Pancreas (tissue), 10 donors: ENCODE measurements at places on chromosomes 4 and X.
A peak's percentile ranks its signal among the peaks of the same experiment; 100 is the strongest.

- peak; percentile 48 for DNase-seq
Measured at GRCh38 chr4:3630598-3631543, 98.6 kb upstream of the LRPAP1 start.

DNA sequence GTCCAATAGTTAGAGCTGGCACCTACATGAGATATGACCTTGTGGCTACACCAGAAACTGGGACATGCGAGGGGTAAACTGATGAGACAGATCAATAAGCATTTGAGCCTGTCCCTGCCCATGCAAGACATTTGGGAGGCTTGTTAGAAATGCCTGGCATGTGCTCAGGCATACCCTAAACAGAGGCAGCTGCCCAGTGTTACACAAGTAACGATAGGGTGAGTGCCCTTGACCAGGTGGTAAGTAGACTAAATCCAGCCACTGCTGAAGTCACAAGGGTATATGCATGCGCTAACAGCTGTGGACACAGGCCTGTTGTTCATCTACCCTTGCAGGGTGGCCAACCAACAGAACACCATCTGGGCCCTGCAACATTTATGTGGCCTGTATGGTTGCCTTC, 56.1 kb upstream of the CCDC149 start:
- DNase-seq = no peak

DNA sequence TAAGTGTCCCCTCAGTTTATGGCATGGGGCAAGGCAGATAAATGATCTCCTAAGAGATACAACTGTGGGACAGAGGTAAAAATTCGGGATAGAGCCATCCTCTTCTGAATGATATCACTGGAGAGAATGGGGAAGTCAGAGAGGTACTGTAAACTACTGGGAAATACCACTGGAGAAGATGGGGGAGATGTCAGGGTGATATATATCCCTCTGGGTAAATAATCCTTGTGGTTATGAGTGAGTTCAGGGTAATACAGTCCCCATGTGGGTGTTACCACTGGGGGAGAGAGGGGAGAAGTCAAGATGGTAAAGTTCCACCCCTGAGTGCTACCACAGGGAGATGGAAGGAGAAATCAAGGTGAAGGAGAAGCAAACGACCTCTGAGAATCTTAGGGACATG, 63.9 kb upstream of the ZNF81 start:
- DNase-seq = no peak

DNA sequence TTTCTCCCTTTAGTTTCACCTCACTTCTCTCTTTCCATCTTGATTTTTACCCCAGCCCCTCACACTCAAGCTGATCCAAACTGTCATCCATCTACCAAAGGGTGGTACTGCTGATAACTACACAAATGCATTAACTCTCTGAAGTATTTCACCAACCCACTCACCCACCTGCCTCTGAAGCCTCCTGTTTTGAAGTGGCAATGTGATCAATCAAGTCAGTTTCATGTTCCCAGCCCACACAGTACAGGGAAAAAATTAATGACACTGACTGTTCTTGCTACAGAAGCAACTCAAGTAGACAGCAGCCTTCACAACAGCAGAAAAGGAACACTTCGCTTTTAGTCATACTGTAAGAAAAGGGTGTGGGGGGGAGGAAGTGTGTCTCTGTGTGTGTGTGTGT, 183.0 kb upstream of the NOCT start:
- no peak for DNase-seq

DNA sequence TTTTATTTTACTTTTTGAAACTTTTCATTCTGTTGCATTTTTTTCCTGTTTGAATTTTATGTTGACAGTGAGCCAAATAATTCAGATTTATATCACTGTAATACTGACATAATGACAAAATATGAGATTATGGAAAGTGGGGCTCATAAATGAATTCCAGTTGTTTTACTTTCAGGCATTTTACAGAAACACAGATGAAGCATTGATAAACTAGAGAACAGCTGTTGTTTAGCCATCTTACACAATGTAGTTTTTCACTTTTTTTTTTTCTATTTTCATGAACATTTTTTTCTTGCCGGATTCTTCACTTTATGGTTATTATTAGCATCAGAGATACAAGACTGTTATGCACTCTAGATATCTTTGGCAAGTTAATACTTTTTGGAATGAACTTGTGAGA, 91.7 kb upstream of the PAQR3 start:
- DNase-seq = no peak

- no peak for DNase-seq
Measured at GRCh38 chr4:7815562-7815961, 124.1 kb downstream of the AFAP1 start.

DNA sequence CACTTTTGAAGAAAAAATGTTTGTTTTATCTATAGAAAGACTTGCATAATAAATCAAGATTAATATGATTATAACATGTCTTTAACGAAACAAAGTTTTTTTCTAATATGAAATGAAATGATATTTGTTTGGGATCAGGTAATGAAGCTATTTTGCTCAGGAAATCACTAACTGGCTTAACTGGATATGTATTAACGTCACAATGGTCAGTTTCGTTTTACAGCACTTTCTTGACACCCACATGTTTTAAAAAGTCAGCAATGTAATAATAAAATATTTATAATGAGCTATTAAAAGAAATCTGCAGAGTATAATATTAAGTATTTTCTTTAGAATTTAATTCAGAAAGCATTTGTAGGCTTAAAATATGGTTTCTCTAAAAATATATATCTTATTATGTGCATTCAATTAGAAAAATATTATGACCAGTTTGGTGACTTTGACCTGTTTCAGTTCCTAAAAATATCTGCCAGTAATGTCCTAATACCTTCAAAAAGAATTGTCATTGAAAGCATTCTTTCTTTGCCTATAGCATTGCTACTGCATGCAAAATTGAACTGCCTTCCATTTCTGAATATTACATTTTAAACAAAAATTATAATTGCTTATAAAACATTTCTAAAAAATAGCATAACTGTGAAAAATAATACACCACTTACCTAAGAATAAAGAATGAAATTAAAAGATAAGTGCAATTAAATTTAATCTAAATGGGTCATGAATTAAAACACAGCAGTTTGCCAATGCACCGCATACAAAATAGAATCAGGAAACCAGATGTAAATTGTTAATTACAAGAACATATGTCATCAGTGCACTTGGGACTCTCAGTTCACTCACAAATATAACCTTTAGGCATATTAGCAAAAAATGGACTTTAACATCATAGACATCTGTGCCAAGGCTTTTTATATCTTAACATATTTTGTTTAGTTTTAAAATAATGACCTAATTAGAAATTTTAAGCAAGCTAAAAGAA, 31.6 kb downstream of the TIGD2 start:
- DNase-seq = no peak

- no peak for DNase-seq
Measured at GRCh38 chr4:143156853-143157252, 27.9 kb upstream of the USP38 start.

DNA sequence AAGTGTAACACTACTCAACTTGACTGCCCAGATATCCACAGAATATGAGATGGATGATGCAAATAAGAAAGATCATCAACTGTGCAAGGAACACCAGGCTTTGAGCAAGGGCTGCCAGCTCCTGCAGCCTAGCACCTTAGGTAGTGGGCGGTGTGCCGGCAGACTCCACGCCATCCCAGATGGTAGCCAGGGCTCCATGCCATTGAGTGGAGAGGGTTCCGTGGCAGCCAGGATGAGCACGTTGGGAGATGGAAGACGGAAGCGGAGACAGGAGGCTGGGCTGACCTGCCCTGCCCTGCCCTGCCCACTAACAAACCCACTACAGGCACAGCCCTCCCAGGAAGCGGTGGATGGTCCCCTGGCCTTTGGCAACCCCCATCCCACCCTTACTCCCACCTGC, 51.9 kb downstream of the TMPRSS11F start:
- DNase-seq = no peak

DNA sequence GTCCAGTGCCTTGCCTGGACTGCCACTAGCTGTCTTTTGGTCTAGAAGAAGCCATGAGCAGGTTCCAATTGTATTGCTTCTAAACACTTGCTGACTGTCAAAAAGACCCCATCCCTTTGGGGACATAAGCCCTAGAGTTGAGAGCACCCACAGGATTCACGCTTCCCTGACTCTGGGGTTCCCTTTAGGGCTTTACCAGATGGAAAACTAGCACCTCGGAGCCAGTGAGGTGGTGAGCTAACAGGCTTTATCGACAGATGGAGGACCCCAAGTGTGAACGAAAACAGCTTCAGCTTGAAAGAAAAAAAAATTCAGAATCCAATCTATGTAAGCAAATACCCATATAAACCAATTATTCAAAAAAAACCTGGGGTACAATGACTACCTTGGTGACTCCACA, 90.8 kb downstream of the NAA11 start:
- no peak for DNase-seq

DNA sequence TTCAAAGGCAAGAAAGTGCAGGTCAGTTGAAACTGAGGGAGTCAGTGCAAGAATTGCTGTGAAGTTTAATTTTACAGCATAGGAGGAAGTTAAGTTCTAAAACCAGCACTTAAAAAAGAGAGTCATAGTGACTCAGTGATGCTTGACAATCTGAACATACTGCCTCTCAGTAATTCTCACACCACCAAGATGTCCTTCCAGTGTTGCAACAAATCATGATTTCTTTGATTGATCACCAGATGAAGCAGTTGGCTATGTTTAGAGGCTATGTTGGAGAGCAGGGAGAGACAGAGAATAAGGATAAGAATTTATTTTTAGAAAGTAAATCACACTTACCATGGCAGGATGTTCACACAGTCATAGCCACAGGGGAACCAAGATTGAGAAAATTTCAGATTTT, 13.2 kb downstream of the TRIM2 start:
- DNase-seq = no peak

- no peak for DNase-seq
Measured at GRCh38 chr4:141254326-141254725, 33.6 kb downstream of the ZNF330 start.

- DNase-seq = peak; percentile 52
Measured at GRCh38 chr4:7159923-7160322, 32.4 kb upstream of the SORCS2 start.

DNA sequence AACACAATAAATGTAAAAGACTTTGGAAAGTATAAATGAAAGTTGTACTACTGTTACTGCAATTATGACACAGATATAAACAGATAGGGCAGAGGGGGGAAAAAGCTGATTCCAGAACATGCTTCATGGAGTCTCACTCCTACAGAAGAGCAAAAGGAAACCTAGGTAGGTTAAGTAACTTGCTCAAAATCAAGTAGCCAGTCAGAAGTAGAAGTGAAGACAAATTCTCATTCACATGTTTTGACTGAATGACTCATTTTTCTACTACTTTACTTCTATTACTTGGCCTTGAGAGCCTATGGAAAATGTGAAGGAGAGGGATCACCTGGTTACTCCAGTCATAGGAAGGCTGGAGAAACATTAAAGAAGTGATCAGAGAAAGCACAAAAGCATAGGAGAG, 23.6 kb upstream of the RASGEF1B start:
- no peak for DNase-seq

DNA sequence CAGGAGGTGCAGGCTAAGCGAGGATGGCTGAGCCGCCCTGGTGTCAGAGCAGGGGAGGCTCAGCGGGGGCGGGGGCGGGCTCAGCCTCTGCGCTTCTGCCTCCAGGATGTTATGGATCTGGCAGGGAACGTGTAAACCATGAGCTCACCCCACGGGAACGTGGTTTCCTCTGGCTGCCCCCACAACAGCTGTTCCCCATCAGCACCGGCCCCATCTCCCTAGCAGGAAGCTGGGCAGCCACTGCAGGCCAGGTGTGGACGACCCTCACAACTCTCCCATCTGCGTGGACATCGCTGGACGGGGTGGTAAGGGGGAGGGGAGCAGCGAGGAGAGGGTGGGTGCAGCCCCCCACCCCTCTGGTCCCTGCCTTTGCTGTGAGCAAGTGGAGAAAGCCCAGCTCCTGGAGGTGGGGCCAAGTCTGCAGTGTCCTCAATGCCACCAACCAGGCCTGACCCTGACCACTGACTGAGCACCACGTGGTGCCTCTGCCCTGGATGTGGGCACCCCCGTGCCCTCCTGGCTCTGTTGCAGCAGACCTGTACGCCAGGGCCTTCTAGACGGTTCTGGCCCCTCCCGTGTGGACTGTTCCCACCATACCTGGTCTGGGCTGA, 28.1 kb upstream of the SPON2 start:
- DNase-seq = no peak

DNA sequence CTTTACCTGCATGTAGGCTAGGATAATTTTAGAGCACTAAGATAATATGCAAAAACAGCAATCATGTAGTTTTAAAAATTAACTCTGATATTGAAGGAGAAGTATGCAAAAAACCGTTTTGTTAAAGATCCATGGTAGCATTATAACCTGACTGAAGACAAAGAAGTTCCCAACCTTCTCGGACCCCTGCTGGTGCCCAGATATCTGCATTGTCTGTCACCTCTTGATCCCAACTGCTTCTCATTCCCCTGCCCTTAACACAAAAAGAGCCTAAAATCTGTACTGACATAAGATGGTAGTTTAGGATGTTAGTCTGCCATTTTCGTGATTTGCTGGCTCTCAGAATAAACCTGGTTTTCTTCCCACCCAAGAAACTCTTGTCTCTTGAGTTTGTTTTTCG, 61.5 kb upstream of the UCP1 start:
- no peak for DNase-seq

GRCh38 chr4:91916219-91916618, 387.5 kb upstream of the GRID2 start:
- no peak for DNase-seq

GRCh38 chr4:82419451-82419850, 10.8 kb downstream of the HNRNPDL start:
- no peak for DNase-seq

GRCh38 chr4:160831165-160831922, 1332.5 kb downstream of the FSTL5 start:
- no peak for DNase-seq

DNA sequence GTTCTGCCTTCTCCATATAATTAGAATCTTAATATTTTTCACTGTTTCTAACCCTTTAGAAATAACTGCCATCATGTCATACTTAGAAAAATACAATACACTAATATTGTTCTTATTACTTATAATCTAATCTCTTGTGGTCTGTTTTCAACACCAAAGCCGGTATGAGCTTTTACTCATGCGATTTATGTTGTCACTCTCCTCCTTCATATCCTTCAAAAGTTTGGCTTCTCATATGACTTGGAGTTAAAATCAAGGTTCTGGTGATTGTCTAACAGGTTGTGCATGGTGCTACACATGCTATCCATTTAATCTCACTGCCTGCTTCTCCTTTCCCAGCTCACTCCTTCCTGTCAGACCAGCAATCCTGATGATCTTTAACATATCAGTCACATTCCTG, 1392.9 kb downstream of the ARAP2 start:
- no peak for DNase-seq

DNA sequence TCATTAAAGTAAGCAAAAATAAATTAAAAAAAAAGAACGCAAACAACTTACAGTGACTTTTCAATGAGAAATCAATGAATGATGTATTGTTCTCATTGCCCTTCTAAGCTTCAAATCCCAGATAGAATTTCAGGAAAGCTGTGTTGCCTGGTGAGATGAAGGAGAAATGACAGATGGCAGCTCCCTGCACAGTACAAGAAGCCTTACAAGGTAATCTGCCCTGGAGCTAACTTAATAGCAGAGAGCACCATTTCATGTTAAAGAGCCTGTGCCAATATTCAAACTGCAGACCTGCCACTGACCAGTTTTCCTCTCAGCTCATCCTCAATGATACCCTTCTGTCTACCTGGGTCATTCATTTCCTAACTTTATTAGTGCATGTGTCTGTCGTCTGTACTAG, 54.0 kb downstream of the GC start:
- DNase-seq = no peak
